CD4-positive, alpha-beta T cell treated with Interleukin-15 for 4 hours (primary cell): ENCODE measurements at places on chromosomes 2 and 18.

GRCh38 chr18:73060666-73061288 is 193.0 kb upstream of the NETO1 start:
- no peak for DNase-seq

GRCh38 chr2:46643951-46644350 is 164.6 kb downstream of the TMEM247 start:
- DNase-seq, result no peak

DNA sequence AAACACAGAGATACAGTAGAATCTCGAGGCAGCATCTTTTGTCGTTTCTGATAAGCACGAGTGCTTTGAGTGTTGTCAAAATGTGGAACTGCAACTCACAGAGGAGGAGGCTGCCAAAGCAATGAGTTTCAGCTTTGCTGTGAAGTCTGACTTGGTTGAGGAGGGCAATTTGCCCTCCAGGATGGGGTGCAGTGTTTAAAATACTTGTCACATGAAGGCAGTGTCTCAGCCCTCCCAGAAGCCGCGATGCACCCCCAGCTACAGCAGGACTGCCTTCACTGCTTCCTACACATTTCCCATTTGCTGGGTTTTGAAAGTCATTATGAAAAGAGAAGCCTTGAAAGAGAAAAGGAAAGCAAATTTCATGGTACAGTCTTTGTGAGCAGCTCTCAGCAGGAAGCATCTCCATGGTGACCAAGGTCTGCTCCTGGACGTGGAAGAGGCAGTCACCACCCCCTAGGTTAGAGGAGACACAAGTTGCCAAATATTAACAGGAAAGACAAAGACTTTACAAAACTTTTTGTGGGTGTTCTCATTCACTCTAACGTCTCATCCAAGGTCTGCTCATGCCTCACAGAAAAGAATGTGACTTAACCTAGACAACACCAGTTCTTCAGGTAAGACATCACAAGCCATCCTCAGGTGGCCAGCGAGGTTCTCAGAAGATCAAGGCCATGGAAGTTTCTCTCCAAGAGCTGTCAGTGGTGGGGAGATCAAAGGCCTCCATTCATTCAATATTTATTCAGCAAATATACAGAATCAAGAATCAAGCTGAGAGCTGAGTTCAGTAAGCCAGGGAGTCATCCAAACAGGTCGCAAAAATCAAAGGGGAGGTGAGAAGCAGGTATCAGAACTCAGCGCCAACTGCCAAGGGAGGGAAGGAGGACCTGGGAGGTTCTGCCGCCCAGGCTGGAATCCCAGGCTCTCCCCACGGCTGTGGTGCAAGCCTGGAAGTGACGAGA is 476.0 kb downstream of the EIPR1 start:
- no peak for DNase-seq

GRCh38 chr2:49973917-49974368 is 819.6 kb upstream of the FSHR start:
- peak; percentile 52 for DNase-seq

DNA sequence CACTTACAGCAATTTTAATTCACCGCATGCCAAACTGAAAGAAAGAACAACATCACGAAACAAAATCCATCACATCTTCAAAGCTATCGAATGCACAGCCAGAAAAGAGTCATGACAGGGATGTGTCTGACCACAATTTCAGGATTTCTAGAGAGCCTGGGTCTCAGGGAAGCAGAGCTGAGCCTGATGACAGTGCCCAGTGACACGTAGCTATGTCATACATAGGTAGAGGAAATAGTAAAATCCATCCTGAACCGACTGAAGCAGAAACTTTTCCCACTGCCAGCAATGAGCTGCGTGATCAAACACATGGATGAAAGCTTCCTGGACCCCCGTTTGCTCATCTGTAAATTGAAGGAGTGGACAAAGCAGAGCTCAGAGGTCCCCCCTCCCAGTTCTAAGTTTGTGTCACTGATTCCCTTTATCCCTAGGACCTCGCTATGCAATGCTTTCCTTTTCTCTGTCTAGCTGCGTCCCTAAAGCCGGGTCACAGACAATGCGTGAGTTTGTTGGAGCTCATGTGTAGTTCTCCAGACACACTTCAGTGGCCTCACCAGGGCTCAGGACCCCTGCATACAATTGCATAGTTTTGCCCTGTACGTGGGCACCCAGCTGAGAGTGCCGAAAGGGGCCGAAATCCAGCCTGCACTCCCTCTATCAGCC is 37.6 kb downstream of the CCBE1 start:
- no peak for DNase-seq

DNA sequence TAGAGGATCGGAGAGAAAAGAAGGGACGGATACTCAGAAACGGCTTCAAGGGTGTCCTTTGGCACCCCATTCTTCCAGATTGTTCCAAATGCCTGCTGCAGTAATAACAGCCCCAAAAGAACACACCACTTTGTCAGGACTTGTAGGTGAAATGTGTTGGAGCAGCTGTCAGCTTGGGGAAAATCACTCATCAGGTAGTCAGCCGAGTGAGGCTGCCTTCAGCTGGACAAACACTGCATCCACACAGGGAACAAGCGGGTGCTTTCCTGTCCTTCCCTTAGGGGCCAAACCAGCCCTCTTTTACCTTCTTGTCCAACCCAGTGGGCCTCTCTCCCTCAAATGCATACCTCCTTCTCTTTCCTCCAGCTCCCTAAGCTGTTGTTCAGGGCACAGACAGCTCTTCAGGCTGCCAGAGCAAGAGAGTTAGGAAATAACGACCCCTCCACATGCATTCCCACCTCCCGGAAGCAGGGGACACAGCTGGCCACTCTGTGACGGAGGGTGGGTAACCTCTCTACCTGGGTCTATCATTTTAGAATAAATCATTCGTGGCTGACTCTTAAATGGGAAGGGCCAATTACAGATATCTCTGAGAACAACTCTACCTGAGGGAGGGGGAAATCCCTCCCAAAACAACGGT is 48.1 kb downstream of the BCL11A start:
- no peak for DNase-seq

DNA sequence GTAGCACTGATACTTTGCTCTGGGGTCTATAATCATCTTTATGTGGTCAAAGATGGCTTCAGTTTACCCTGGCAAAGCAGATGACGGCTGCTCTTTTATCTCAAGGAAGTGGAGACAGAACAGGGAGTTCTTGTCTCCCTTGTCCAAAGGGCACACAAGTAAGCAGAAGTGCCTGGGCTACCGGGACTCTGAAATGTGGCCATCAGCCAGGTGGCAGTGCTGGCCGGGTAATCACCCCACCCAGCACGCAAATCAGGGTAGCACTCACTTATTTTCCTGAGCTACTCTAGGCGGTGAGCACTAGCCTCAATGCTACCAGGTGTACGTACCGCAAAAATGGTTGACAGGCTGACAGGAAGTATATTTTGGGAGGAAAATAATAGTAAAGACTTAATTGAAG is 119.7 kb upstream of the ETAA1 start:
- no peak for DNase-seq

DNA sequence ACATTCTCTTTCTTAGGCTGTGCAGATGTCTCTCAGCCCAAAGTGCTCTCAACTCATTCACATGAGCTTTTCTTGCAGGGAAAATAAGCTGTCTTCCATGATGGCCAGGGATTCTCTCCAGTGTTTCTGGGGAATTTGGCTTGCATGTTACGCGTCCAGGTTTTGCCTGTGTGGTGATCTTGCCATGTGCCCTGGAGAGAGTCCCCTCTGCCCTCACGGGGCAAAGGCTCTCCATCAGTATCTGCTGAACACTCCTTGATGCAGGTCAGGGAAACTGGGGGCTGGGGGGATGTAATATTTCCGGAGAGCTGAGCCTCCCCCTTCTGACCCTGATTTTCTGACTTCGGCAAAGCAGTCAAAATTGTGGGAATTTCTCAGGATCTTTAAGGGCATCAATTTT is 87.6 kb downstream of the ACKR3 start:
- no peak for DNase-seq

GRCh38 chr2:18924886-18925285 is 335.5 kb upstream of the NT5C1B start:
- no peak for DNase-seq

- DNase-seq, result no peak
These were observed 11.8 kb upstream of the CBLN2 start for GRCh38 chr18:72555968-72556367.

GRCh38 chr2:119326938-119327337 is 39.7 kb downstream of the C2orf76 start:
- DNase-seq, result no peak

DNA sequence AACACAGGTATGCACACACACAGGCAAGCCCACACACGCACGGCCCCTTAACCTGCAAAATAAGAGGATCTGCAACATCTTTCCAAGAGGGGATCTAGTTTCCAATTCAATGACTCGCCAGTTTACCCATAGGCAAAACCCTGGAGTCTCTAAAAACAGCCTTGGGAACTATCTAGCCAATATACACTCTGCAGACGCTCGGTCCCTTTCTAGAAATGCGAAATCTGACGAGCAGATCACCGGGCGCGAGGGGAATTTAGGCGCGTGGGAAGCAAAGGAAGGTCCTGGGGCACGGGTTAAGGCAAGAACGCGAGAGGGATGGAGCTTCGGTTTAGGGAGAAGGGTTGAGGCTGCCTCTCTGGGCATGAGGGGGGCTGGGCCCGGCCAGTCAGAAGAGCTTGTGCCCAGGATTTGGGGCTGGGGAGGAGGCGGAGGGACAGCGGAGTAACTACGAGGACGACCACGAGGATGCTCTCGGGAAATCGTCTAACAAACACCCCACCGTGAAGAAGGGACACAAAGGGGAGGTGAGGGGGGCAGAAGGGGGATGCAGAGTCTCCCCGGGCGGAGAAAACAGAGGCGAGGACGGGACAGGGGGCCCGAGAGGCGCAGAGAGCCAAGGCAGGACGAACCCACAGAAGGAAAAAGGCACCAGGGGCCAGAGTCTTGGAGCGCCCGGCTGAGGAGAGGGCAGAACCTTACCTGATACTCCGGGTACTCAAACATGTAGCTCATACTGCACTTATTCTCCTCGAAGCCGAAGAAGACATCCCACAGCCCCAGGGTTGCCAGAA is 542 bp downstream of the PGAP1 start:
- DNase-seq, result peak; percentile 8

DNA sequence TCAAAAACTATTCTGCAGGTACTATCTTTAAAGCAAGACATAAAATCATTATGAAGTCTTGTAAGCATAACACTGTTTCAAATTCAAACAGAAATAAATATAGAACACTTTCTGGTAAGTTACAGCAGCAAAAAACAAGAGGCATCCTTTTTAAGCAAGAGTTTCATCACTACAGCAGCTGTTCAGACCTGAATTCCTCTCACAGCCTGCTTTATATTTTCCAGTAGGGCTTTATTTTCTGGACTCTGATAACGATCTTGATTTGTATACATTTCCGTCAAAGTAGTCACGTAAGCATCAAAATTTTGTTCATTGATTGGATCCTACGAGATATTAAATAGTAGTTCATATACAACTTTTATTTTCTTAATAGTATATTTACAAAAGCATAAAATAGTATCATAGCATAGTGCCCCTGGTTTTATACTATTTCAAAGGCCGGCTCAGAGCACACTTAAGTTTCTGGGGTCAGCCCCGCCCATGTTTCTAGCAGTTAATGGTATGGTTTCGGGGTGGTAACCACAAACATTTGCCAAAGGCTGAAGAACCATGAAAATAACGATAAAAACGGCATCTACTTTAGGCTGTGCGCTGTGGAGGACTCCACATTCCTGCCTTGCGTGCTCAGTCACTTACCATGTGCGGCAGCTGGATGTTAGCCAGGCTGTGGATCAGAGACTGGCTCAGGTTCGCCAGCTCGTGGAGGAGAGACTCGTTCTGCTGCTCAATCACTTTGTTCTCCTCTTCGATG is 47.5 kb upstream of the PXDN start:
- no peak for DNase-seq

DNA sequence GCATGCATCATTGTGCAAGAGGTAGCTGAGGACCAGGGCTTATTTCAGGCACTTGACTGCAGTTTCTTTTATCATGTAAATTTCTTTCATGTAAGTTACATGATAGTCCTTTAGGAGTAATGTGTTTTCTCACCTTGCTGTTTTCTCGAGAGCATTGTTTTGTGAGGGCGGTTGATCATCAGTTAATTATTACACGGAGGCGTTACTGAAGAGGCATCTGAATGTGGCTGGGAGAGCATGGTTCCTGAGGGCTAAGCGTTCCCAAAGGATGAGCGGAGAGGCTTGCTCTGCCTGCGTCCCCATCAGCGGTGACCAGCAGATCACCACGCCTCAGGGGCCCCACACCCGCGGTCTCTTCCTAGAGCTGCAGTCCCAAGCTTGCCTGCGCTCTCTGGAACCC is 156.1 kb upstream of the NFATC1 start:
- no peak for DNase-seq

- peak; percentile 40 for DNase-seq
These were observed 49.3 kb upstream of the DNAJC10 start for GRCh38 chr2:182666674-182667314.

DNA sequence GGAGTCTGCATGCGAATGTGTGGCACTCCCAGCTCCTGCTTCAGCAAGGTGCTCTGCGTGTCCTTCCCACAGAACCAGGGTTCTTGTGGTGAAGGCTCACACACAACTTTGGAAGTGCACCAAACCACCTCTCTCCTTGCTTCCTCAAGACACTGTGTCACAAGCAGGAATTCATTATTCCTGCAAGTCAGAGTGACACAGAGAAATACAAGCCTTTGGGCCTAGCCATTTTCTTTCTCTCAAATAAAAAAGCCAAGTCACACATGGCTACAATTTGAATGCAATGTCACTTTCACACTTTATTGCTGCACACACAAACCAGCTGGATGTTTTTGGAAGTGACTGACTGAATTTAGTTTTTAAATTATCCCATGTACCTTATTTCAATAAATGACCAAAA is 30.1 kb upstream of the THOC1 start:
- no peak for DNase-seq

DNA sequence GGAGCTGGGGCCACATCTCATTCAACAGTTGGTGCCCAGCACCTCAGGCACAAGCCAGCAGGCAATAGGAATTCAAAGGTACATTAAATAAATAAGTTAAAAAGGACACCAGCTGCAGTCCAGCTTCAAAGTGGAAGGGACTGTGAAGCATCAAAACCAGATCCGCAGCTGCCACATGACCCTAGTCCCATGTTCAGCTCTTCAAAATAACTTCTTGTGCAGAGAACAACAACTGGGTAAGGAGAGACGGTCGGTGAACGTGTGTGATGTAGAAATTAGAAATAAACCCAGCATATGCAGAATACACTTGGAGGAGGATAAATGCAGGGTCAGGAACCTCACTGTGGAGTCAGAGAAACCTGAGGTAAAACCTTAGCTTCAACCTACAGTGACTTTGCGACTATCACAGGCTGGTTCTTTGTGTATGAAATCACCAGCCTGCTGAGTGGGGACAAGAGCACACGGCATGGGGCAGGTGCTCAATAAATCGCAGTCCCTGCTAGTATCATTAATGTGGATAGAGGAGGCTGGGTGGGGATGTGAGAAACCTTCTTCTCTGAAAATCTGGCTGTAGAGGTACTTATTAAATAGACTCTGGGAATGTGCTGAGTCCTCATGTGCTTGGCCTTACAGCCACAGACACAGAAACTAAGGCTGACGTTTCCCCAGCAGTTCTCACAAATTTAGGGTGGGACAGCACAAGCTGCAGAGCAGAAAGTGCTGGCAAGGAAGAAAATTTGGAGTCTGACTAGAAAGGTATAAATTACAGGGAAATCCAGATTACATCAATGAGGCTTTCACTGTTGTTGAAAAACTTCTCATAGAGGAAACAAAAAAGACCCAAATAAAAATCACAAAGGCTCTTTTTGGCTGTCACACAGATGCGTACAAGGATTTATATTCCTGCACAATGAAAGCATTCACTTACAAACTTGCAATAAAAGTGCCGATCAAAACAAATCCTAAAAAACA is 20.7 kb downstream of the FBXO15 start:
- no peak for DNase-seq
